Esophagus (tissue), 2 donors: ENCODE measurements at places on chromosomes 2 and 18. TPM values are rescaled to one million over a fixed set of nuclear protein-coding genes. Genes with fewer than 3 reads are reported as not detected.

Gene TEKT4
- polyA plus RNA-seq = 0.10 TPM

Gene CFC1
- polyA plus RNA-seq = not detected

Gene LYG2
- polyA plus RNA-seq = not detected

Gene FSHR
- not detected for polyA plus RNA-seq

Gene HMSD
- 0.55 TPM for polyA plus RNA-seq

Gene CRYGC
- polyA plus RNA-seq = not detected

Gene LCT
- polyA plus RNA-seq = not detected

Gene POTEC
- polyA plus RNA-seq = not detected

Gene ZNF407
- polyA plus RNA-seq = 2.6 TPM

Gene UPP2
- not detected for polyA plus RNA-seq

Gene TRIM54
- polyA plus RNA-seq = 0.18 TPM

Gene CLEC4F
- 0.51 TPM for polyA plus RNA-seq

Gene DCDC2C
- polyA plus RNA-seq = 0.04 TPM

Gene TTLL4
- 11.5 TPM for polyA plus RNA-seq

Gene RNF144A
- polyA plus RNA-seq = 2.0 TPM

Gene CNGA3
- polyA plus RNA-seq = 0.02 TPM

Gene CCDC121
- 1.0 TPM for polyA plus RNA-seq

Gene RAB31
- 10.7 TPM for polyA plus RNA-seq

Gene KLHL29
- polyA plus RNA-seq = 2.1 TPM

Gene REG1B
- polyA plus RNA-seq = 0.34 TPM

Gene CD207
- 0.94 TPM for polyA plus RNA-seq

Gene SLC14A1
- 0.44 TPM for polyA plus RNA-seq

Gene PROKR1
- polyA plus RNA-seq = 0.02 TPM

Gene CAPG
- polyA plus RNA-seq = 273 TPM

Gene GPAT2
- polyA plus RNA-seq = 0.98 TPM

Gene OSR1
- 1.7 TPM for polyA plus RNA-seq

Gene TRIB2
- 10.6 TPM for polyA plus RNA-seq

Gene SEMA4C
- 14.2 TPM for polyA plus RNA-seq

Gene TXNDC2
- polyA plus RNA-seq = not detected

Gene ST3GAL5
- polyA plus RNA-seq = 3.2 TPM

Gene CDH7
- not detected for polyA plus RNA-seq

Gene ARHGAP25
- polyA plus RNA-seq = 4.0 TPM

Gene SNX17
- polyA plus RNA-seq = 36.9 TPM

Gene KYNU
- 2.7 TPM for polyA plus RNA-seq

Gene RPE
- 13.8 TPM for polyA plus RNA-seq

Gene COL4A4
- 0.16 TPM for polyA plus RNA-seq

Gene SP140
- polyA plus RNA-seq = 0.71 TPM

Gene COL6A3
- polyA plus RNA-seq = 4.3 TPM

Gene GCKR
- polyA plus RNA-seq = 4.0 TPM

Gene LYG1
- polyA plus RNA-seq = 3.1 TPM

Gene METTL4
- 5.1 TPM for polyA plus RNA-seq

Gene IL36RN
- polyA plus RNA-seq = 38.4 TPM

Gene HK2
- 18.0 TPM for polyA plus RNA-seq

Gene FARP2
- 19.9 TPM for polyA plus RNA-seq

Gene ASIC4
- polyA plus RNA-seq = 0.02 TPM

Gene GPBAR1
- polyA plus RNA-seq = 0.29 TPM

Gene CNTNAP5
- polyA plus RNA-seq = not detected

Gene IL36A
- 394 TPM for polyA plus RNA-seq

Gene CRACDL
- 15.8 TPM for polyA plus RNA-seq

Gene CYBRD1
- polyA plus RNA-seq = 8.4 TPM

Gene ELMOD3
- polyA plus RNA-seq = 16.1 TPM

Gene LYPD6B
- polyA plus RNA-seq = 2.3 TPM
